ENCODE measurements at places on chromosomes 13 and 19.

GRCh38 chr13:100235311-100235901 is 146.5 kb downstream of the PCCA start:
- peak; percentile 64 for DNase-seq

DNA sequence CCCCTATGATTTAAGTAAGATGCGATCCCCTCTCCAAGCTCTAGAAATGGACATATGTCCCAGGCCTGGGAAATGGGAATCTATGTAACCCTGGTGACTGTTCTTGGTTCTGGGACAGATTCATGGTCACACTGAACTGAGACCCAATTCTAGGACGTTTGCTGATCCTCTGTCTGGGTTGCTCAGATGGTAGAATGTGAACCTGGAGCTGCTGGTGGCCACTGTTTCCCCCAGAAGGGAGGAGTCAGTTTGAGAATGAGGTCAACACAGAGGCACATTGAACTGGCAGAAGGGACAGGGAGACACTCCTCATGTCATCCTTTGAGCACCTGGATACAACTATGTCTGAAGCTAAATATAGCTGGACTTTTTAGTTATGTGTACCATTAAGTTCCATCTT is 29.1 kb downstream of the FAM187B start:
- DNase-seq: no peak

DNA sequence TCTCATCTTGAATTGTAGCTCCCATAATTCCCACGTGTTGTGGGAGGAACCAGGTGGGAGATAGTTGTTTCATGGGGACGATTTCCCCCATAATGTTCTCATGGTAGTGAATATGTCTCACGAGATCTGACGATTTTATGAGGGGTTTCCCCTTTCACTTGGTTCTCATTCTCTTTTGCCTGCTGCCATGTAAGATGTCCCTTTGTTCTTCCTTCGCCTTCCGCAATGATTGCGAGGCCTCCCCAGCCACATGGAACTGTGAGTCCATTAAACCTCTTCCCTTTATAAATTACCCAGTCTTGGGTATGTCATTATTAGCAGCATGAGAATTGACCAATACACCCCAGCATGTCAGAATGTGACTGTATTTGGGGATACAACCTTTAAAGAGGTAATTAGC is 3.9 kb upstream of the FPR1 start:
- no peak for DNase-seq

- no peak for DNase-seq
These were observed 159.1 kb downstream of the GPC5 start for GRCh38 chr13:91557328-91558090.

DNA sequence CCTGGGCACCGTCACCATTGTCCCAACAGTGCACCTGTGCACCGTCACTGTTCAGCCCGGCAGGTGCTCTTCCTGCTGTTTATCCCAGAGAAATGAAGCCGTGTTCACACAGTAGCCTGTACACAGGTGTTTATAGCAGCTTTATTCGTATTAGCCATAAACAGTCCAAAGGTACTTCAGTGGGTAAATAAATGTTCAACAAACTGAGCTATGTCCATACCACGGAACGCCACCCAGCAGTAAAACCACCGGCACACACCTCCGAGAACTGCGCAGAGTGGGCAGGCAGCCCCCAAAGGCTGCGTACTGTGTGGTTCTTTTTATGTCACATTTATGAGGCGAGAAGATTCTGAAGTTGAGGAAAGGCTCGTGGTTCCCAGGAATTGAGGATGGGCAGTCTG is 44.9 kb upstream of the DCUN1D2 start:
- no peak for DNase-seq

- DNase-seq: no peak
These were observed 4.1 kb downstream of the FRY start for GRCh38 chr13:32035716-32036115.

- DNase-seq: peak; percentile 26
These were observed 54.9 kb upstream of the SACS start for GRCh38 chr13:23488442-23488841.

GRCh38 chr19:56109226-56109625 is 11.9 kb downstream of the ZNF787 start:
- DNase-seq: peak; percentile 46

DNA sequence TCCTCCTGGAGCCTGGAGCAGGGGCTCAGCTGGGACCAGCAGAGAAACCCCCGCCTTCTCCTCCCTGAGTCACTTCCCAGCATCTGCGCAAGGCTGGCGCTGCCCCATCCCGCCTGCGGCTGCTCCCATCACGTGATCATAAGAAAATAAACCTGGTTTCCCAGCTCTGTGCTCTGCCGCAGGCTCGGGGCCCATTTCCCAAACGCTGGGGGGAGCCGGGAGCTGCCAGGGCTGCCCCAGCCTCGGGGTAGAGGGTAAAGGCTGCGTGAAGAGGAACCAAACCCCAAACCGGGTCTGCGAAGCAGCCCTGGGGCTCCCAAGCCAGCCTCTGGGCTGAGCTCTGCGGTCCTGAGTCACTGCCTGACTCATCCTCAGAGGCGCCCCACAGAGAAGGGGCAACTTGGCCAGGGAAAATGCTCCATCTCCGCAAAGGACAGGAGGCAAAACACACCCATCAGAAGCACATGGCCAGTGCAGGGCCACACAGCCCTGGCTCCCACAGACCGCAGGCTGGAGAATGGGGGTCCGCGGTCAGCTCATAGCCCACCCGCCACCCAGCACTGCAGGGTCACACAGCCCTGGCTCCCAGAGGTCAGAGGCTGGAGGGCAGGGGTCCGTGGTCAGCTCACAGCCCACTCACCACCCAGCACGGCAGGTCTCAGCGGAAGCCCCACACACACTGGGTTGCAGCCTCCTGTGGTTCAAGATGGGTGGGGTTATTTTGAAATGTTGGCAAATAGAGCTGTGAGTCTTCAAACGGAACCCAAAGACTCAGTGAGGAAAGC is 67.1 kb downstream of the RASA3 start:
- DNase-seq: peak; percentile 86

DNA sequence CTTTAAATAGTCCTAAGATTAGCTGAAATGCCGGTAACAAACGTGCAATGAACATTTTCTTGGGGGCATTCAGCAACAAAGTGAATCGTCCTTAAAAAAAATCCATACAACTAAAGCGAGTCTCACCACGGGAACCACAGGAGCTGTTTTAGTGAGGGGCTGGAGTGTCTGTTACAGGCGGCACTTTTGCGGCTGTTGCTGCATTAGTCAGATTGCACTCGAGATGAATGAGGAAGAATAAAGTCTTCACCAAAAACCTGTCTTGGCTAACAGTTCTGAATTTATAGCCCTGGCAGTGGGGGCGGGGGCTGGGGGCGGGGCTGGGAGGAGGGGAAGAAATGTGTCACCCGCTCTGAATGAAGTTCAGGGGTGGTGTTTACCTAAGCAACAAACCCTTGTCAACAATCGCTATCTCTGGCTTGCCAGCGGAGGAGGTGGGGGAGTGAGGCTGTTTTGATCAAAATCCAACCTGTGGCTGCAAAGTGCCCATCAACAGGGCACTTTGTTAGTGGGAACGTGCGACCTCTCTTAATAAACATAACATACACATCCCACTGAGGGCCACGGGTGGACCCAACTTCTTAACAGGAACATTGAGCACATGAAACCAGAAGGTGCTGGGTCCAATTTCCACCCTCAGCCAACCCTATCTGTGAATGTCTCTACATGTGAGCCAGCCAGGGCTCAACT is 44.5 kb downstream of the RFX2 start:
- peak; percentile 63 for DNase-seq

- DNase-seq: no peak
These were observed 14.8 kb downstream of the FUT6 start for GRCh38 chr19:5824751-5825150.

- no peak for DNase-seq
These were observed 20.7 kb upstream of the CEACAM6 start for GRCh38 chr19:41734585-41734984.

- peak; percentile 70 for DNase-seq
These were observed 1.1 kb upstream of the KCTD15 start for GRCh38 chr19:33795370-33796163.

- DNase-seq: no peak
These were observed 38.4 kb downstream of the CD320 start for GRCh38 chr19:8269724-8270123.

DNA sequence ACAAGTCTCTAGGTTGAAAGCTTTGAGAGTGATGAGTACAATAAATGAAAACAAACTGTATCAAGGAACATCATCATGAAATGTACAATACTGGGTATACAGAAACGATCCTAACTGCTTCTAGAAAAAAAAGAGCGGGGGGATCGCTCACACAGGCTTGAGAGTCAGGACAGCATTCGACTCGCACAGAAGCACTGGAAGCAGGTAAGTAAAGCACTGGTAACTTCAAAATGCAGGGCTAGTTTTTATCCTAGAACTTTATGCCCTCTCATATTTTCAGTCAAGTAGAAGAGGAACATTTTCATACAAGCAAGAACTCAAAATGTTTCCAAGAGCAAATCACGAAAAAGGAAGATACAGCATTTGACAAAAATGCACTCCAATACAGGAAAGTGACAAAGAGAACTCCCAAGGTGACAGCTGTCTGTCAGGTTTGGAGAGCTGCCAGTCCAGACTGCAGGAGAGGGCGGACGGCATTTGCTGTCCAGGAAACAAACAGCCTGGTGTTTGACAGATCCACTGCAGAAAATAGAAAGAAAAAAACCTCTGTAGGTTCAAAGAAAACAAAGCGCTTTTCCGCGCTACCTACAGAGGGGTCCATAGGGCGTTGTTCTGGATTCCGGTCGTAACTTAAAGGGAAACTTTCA is 58.2 kb upstream of the XPO4 start:
- peak; percentile 26 for DNase-seq

DNA sequence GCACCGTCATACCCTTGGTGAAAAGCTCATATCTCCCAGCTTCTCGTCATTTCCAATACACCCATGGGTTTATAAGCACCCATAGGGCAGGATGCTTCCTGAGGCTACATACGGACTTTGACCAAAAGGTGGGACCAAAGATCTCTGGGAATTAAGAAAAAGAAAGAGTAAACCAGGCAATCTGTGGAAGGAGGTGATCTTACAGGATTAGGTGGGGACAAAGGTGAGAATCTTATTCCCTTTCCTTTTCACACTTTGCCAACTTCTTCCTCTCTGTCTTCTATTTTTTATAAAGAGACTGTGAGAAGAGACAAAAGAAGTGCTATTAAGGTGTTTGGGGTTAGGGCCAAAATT is 172.0 kb downstream of the DLEU7 start:
- DNase-seq: no peak

DNA sequence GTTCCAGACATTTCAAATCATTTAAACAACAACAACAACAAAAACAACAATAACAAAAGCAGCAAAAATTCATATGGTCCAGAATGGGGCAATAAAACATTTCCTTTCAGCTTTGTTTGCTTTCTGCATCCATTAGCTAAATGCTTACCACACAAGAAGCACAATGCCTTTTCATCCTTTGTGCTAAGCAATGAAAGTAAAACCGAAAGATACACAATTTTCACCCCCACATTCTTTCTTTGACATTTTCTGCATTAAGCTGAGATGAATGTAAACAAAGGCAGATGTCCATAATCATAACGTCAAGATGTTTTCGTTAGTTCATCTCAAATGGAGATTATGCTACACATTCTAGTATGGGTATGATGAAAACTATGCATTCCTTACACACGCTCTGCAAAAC is 568.5 kb downstream of the SLITRK6 start:
- DNase-seq: no peak

DNA sequence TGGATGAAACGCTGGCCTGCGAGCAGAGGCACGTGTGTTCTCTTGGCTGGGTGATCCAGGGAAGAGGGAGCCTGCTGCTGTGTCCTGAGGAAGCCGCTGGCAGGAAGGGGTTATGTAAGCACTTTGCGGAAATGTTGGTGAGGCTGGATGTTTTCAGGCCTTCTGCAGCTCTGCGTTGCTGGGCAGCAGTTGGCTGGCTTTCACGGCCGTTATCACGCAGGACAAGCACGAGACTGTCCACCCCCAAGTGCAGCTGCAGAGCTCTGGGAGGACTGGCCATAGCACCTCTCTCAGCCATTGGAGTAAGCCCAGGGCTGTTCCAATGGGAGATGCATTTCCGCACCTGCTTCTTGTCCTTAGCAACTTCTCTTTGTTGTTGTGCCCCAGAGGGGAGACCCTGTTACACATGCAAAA is 146.9 kb upstream of the SOX21 start:
- DNase-seq: no peak

DNA sequence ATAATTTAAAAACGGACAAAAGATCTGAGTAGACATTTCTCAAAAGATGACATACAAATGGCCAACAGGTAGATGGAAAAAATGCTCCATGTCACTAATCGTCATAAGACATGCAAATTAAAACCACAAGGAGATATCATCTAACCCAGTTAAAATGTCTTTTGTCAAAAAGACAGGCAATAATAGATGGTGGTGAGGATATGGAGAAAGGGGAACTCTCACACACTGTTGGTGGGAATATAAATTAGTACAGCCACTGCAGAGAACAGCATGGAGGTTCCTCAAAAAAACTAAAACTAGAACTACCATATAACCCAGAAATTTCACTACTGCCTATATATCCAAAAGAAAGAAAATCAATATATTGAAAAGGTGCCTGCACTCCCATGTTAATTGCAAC is 37.9 kb downstream of the OR10H4 start:
- peak; percentile 19 for DNase-seq

DNA sequence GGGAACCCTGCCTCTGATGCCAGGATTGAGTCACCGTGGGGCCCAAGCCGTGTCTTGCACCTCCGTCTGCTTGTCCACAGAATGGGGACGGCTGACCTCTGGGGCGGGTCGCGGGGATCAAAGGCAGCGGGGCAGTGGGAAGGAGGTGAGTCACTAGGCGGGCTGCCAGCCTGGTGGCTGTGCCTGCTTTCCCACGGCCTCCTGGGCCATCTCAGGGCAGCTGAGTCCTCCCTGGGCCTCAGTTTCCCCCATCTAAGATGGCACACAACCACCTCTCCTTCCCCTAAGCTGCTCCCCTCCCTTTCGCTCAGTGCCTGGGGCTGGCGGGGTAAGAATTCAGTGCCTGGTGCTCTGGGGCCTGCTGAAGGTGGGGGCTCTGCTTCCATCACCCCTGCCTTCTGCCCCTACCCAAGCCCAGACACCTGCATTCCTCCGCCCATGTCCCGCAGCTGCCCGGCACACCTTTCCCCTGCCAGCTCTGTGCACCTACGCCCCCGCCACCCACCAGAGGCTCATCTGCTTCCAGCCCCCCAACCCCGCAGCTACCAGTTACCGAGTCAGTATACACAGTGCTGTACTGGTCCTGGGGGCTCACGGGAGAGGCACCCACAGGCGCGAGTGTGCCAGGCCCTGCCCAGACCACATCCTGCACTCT is 3.5 kb downstream of the MKNK2 start:
- DNase-seq: peak; percentile 46

GRCh38 chr13:89628567-89628966 is 1718.9 kb upstream of the MIR17HG start:
- DNase-seq: no peak

GRCh38 chr13:77693449-77693940 is 4.0 kb upstream of the SLAIN1 start:
- no peak for DNase-seq

DNA sequence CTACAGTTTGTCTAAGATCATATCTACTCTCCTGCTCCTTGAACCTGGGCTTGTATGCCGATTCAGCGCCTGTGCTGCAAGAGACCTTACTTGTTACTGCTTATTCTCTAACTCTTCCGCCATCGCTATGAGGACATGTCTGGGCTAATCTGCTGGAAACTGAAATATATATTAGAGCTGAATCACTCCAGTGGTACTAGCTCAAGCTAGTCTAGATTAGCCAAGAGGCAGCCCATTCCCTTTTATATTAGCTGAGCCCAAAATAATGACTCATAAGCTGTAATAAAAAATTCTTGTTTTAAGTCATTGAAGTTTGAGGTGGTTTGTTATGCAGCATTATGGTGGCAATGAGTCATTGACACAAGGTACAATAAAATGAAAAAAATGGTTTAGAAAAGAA is 52.8 kb downstream of the SLC6A16 start:
- DNase-seq: no peak

Data from hematopoietic multipotent progenitor cell treated with erythropoietin and hydrocortisone succinate and interleukin-3 and kit ligand, for 8 days (in vitro differentiated cells).